ENCODE measurements at places on chromosomes 12 and 14. TPM values are rescaled to one million over a fixed set of nuclear protein-coding genes. Genes with fewer than 3 reads are reported as not detected.

Gene NINJ2
- 5.2 TPM for total RNA-seq

Gene COX8C
- total RNA-seq, result not detected

Gene NOVA1
- total RNA-seq, result under 0.01 TPM

Gene ARMH4
- total RNA-seq, result 3.3 TPM

Gene BDKRB1
- total RNA-seq, result 5.5 TPM

Gene GNB3
- 3.2 TPM for total RNA-seq

Data from GM23248 (cell line).